ENCODE measurements at places on chromosomes 6 and 20. TPM values are rescaled to one million over a fixed set of nuclear protein-coding genes. Genes with fewer than 3 reads are reported as not detected.

- DNase-seq: no peak
Measured at GRCh38 chr6:114108119-114109002, 137.4 kb upstream of the HDAC2 start.

DNA sequence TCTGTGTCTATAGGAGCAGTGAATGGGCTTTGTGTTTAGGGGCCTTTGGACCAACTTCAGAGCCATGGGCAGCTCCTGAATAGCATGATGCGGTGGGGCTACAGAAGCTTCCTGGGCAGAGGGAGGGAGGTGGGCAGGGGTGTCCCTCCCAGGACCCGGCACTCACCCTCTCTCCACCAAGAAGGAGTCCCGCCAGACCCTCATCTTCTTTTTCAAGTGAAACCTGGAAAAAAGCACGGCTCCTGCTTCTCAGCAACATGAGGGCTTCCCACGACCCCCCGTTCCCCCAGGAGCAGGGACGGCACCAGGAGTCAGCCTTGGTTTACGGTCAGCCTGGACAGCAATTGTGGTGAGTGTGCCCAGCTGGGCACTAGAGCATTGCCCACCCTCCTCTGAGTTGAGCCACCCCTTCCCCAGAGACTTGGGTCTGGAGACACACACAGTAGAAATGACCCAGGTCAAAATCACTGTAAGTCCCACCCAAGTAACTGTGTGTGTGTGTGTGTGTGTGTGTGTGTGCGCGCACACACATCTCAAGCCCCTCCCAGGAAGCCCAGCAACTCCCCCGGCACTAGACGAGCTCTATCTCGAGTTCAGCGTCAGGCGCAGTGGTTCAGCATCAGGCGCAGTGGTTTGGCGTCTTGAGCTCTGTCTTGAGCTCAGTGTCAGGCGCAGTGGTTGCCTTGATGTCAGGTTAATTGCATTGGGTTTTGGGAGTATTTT lies 108.2 kb downstream of the SULF2 start:
- DNase-seq: no peak

HLA-DMB gene
- total RNA-seq: 4.2 TPM

DNA sequence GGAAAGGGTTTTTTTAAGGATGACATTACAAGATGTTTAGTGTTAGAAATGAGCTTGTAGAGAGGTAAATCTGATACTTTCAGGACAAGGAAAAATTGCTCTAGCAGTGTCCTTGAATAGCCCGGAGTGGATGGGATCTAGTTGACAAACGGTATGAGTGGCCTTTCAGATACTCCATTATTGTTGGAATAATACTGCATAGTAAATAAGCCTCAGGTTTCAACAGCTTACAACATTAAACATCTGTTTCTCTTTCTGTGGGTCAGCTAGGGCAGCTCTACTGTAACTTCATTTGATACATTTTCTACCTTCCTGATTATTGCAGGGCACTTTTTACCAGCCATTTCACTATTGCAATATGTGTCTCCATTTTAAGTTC lies 118.0 kb downstream of the B3GAT2 start:
- no peak for DNase-seq

- no peak for DNase-seq
Measured at GRCh38 chr20:62357187-62357667, 9.9 kb downstream of the LAMA5 start.

DNA sequence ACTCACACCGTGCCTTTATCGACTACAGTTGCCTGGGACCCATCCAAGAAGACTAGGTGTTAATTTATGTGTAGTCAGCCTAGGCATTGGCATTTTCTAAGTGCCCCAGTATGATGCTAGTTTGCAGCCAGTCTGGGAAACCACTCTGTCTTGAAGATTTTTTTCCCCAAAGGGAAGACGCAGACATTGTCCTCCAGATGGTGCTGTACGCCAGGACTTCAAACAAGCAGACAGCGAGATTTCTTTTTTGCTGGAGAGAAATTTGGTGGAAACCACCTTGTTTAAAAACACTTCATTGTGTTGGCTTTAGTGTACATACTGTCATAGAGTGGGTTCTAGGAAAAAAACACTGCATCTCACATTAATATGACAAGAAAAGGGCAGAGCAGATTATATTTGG lies 30.0 kb downstream of the ALDH5A1 start:
- peak; percentile 25 for DNase-seq

- no peak for DNase-seq
Measured at GRCh38 chr20:21798384-21798783, 92.9 kb downstream of the PAX1 start.

DNA sequence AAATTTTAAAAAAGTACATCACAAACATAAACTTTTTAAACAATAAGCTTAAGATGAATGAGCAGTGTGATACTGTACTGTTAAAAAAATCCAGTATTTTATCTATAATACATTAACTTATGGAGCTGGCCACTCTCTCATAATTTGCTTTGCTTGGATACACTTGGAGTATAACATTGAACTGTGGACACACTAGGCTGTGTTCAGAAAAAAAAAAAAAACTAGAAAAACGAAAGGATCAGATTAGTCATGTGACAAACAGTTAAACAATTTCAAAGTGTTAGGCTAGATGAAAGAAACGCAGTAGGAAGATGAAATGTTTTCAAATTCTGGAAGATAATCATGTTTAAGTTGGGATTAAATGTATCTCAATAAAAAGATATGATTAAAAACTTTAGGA lies 220.0 kb downstream of the GRIK2 start:
- no peak for DNase-seq

Measured in epithelial cell of proximal tubule (primary cell).